ENCODE measurements at places on chromosomes 1 and 21.

- DNase-seq = no peak
Observed at GRCh38 chr1:28983509-28984310, 69.3 kb downstream of the EPB41 start.

GRCh38 chr1:212791261-212791675, 309 bp downstream of the NSL1 start:
- DNase-seq = no peak

- no peak for DNase-seq
Observed at GRCh38 chr1:199109160-199109559, 470.3 kb downstream of the PTPRC start.

- DNase-seq = no peak
Observed at GRCh38 chr1:49252917-49253316, 476.2 kb upstream of the BEND5 start.

GRCh38 chr1:87330885-87331364, 2.2 kb downstream of the LMO4 start:
- no peak for DNase-seq

GRCh38 chr21:28821276-28822122, 171.2 kb downstream of the LTN1 start:
- no peak for DNase-seq

GRCh38 chr1:14003552-14003951, 303.6 kb downstream of the PRDM2 start:
- DNase-seq = no peak

DNA sequence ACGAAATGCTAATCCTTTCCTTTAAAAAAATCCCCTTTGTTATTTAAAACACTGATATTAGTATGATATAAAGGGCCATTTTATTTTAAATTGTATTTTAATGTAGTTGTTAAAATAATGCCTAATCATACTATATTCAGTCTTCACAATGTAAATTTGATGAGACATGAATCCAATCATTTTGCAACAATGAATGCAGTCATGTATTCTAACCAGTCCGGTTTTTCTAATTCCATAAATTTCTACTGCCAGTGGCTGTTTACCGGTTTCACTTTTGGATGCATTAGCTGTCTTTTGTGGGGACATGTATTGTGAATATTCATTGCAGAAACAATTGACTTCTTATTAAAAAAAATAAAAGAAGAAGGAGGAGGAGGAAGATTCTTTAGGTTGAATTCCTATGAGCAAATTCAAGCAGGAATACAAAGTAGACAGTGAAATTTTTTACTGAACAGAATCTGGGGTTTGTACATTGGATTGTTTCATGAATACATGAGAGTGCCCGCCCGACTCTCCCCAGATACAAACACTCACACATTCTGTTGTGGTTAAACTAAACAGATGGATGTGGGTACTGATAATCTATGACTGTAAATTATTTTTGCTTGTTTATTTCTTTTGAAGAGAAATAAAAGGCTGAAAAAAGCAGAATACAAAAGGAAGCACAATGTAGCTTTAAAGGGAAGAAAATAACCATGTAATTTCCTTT, 624.8 kb upstream of the PTBP2 start:
- DNase-seq = no peak

DNA sequence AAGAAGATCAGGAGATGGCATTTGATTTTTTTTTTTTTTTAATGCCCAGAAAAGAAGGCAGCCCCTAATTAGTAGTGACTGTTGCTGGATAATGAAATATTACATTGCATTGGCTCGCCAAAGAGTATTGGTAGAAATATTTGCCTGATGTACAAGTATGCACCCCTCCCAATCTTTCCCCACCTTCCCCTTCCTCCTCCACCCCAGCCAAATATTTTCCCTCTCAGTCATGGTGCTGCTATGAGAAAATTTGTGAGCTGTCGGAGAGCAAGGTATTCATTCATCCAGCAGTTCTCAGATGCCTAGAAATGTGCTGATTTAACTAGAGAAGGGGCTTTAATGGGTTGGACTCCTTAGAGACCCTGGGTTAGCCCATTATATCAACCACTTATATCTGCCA, 50.5 kb upstream of the IKBKE start:
- DNase-seq = no peak

GRCh38 chr1:61753998-61754508, 11.8 kb downstream of the PATJ start:
- DNase-seq = no peak

DNA sequence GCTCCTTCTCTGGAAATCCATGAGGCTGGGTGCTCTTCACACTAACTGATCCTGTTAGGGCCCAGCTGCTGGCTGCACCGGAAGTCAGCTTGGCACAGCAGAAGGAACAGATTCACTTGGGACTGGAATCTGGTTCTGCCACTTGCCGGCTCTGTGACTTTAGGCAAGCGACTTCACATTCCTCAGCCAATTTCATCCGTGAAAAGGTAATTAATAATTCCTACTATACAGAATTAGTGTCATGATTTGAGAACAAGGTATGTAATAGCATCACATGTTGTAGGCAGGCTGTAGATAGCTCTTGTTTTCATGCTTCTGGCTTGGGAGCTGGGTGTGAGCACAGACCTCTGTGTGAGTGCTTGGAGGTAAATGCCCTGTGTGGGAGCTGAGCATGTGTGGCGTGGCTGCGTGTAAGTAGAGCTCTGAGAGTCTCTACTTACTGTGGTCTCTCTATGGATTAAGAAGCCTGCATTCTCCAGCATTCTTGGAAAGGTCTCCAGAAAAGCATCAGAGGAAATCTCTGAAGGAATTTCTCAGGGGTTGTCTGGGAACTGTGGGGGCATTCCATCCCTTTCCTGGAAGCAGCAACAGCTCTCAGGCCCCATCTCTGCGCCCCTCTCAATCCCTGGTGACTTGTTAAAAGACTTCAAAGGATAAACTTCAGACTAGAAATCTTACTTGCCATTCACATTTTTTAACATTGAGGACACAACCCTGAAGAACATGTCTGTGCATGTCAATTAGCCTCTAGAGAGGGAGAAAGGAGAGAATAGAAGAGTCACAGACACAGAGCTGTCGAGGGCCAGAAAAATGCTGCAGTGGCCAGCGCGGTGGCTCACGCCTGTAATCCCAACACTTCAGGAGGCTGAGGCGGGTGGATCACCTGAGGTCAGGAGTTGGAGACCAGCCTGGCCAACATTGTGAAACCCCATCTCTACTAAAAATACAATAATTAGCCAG, 47.7 kb upstream of the PPM1J start:
- DNase-seq = no peak

DNA sequence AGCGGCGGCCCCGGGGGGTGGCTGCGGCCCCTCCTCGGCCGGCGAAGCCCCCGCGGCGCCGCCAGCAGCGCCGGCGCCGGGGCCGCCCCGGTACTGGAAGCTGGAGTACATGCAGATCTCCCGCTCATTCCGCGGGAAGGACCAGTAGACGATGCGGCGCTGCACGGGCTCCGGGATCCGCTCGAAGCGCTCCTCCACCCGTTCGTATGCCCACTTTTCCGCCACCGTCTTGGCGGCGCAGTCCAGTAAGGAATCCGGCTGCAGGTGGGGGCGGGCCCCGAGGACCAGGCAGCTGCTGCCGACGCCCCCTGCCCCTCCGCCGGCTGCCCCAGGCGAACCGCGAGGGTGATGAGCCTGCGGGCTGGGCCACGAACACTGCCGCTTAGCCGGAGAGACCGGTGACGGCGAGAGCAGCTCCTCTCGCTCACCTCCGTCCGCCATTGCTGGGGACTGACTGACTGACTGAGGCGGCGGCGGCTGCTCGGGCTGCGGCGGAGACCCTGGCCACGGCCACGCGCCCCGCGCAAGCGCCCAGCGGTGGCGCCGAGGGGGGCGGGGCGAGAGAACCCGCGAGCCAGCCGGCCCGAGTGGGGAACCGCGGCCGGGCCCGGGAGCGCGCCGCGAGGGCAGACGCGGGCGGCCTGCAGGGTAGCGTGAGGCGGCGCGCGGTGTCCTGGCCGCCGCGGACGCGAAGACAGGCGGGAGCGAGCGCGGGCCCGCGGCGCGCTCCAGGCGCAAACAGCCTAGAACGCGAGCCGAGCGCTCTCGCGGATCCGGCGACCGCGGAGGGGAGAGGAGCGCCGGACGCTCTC, at the start of gene ZSWIM5:
TSS of gene ZSWIM5 (minus strand) at position 696 of the 812 bp plus-strand sequence. CDS start at position 441, 255 bp downstream.
- DNase-seq = peak; percentile 58

- DNase-seq = no peak
Observed at GRCh38 chr1:248828845-248829244, 3.1 kb upstream of the SH3BP5L start.

GRCh38 chr1:64828829-64829228, 84.0 kb downstream of the RAVER2 start:
- peak; percentile 17 for DNase-seq

GRCh38 chr1:67835663-67836452, 2.6 kb upstream of the GNG12 start:
- no peak for DNase-seq

DNA sequence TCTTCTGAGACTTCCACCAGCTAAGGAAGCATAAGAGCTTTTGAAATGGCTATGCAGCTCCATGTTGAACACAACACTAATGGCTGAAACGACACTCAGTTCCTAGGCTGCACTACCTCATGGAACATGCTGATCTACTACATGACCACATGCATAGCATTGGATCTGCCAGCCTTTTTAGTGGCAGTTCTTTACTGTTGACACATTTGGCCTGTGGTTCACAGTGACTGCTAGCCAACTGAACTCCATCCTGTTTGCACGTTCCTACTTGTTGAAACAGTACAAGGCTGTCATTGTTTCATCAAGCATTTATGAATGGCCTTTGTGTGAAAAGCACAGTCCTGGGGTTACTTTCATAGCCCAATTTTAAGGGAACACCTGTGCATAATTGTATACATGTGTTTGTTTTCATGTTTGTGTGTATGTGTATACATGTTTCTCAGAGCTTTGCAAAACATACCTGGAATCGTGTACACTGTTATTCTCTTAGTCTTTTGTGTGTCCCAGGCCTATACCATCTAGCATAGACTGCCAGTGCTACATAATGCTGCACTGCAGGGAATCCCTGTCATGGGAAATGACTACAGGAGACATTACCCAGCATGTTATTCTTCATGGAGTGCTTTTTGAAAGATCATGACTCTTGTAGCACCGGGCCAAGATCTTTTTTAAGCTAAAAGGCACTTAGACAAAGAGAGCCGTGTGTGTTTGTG, 179.6 kb upstream of the ESRRG start:
- no peak for DNase-seq

DNA sequence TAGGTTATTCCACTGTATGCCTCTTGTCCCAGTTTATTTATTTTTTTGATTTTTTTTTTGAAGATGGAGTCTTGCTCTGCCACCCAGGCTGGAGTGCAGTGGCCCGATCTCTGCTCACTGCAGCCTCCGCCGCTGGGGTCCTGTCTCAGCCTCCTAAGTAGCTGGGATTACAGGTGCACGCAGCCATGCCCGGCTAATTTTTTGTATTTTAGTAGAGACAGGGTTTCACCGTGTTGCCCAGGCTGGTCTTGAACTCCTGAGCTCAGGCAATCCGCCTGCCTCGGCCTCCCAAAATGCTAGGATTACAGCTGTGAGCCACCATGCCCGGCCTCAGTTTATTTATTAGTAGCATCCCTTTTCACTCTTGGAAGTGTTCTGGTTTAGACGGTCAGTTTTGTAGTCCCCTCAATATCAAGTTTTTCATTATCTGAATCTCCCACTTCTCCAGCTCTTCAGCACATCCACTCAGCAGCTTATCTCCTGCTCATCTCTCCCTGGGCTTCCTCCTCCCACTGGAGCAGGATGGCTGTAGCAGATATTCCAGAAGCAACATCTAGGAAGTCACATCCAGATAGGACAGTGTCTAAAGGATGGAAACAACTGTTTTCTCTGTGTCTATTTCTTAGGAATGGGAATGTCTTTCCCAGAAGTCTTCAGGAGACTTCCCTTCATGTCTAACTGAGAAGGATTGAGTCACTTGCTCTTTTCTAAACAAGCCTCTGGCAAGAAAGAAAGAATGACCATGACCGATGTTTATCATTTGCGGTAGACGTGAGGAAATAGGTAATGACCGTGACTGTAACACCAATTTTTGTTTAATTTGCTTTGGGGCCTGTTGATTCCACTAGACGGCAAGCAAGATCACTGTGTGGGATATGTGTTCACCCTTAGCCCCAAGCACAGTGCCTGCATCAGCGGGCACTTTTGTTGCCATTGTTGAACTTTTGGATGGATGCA, 14.4 kb downstream of the CCDC190 start:
- no peak for DNase-seq

- DNase-seq = no peak
Observed at GRCh38 chr1:193685986-193686385, 499.6 kb upstream of the B3GALT2 start.

DNA sequence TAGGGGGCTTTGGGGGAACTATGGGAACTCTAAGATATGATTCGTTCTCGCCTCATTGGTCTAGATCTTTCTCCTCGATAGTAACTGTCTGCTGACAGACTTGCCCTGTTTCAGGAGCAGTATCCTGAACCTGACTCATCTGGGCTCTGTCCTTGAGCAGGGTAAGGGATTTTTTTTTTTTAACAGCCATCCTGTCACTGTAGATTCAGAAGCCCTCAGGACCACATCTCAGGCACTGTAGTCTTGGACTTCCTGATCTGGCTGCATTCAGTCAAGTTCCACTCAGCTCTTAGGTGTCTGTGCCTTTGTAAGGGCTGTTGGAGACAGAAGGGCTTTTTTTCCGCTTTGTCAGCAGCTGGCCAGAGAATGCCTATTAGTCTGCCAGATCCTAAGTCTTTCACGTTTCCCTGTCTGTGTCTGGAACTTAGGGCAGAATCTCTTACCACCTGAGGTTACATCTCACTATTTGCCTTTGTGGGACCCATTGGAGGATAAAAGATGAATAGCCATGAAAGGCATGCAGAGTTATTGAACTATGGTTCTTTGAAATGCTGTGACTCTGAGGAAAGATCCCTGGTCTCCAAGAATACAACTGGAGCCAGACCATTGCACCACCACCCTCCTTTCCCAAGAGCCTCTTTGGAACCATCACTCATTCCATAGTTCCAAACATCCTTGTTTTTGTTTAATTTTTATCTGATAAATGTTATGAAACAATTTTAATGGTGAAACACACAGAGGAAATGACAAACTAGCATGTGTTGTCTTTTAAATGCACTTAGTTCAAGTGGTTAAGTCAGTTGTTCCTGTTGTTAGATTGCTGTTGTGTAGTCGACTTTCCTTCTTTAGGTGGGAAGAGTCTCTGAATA, 49.7 kb upstream of the MACF1 start:
- no peak for DNase-seq

DNA sequence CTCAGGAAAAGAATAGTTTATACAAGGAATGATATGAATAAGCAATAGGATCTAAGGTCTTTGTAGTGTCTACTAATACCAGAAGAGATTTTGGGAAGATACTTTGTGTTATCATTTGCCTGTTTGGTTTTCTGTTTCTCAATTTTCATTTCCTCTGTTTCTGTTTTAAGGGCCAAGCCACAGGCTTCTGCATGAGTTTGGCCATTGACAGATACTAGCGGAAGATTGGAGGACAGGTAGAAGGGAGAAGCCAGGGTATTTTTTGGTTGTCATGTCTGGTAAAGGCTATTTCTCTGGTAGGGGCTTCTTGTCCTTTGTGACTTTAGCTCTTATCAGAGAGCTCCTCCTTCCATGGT, 51.4 kb downstream of the HS2ST1 start:
- DNase-seq = no peak

GRCh38 chr1:115890580-115890979, 49.7 kb upstream of the NHLH2 start:
- DNase-seq = no peak

All from activated CD4-positive, alpha-beta T cell treated with anti-CD3 and anti-CD28 coated beads, Interleukin-2, amount 50 U/mL, for 16 hours (primary cell).